BE2C (cell line): ENCODE measurements at places on chromosomes 2 and 18.
A peak's percentile ranks its signal among the peaks of the same experiment; 100 is the strongest.

DNA sequence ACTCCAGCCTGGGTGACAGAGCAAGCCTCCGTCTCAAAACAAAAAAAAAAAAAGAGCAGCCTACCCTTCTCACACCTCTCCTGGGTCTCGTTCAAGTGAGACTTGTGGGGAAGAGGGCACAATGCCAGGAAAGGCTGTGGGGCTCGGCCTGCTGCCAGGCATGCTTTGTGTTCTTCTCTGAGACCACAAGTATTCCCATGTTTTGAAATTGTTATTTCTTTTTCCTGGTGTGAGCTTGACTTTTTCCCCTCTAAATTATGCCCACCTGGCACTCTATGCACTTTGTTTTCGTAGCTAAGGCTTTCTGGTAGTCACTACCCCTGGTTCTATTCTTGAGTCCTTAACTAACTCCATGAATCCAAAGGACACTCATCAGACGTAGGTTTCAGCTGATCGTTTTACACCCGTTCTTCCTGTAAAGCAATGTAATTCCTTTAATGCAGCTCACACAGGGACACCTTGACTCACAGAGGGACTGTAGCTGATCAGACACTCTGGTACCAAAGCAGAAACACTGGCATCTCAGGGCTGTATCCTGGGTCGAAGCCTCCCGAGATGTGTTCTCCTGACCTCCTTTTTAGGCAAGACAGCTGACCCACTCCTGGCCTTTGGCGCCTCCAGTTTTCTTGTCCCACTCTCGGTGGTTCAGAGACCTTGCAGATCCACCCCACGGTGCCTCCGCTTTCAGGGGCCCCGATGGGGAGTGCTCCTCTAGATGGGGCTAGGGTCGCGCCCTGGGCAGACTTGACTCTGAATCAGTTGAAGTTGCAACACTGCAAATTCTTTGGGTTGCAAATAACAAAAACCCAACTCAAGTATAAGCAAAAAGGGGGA, 193.3 kb upstream of the AGAP1 start:
- DNase-seq: no peak

- no peak for DNase-seq
Measured at GRCh38 chr18:45954070-45954934, 12.8 kb downstream of the EPG5 start.

GRCh38 chr2:194619366-194619765, 1037.7 kb upstream of the SLC39A10 start:
- DNase-seq: no peak

GRCh38 chr2:10617241-10617640, 72.5 kb downstream of the NOL10 start:
- DNase-seq: no peak

DNA sequence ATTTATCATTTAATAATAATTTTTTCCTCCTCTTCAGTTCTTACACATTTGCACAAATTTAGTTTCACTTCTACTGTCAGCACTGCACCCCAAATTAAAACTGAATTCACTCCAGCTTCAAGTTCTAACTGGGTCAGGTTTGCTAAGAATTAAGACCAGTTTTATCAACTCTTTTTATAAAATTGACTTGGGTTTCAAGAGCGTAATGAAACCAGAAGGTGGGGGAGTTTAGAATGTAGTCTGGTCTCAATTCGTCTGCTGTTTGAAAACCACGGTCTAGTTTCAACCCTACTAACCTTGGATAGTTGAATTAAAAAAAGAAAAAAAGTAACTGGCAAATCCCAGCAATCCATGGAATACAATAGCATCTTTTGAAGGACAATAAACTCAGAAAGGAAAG, 14.3 kb upstream of the CTLA4 start:
- no peak for DNase-seq

DNA sequence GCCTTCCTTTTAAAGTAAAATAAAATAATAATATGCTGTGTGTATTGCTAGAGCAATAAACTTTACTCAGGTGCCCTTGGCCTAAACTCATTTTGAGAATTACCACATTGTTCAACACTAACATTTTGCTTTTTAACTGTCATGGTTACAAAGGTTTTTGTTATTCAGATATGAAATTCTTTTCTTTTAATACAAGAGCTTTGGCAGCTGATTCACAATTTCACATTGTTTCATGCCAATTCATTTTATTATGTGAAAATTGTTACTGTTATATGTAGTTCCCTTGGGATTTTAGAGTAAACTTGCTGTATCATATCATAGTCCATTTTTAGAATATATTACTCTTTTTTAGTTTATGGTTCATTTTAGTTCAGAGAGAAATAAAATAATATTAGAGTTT, 65.8 kb upstream of the ZNF804A start:
- DNase-seq: no peak

DNA sequence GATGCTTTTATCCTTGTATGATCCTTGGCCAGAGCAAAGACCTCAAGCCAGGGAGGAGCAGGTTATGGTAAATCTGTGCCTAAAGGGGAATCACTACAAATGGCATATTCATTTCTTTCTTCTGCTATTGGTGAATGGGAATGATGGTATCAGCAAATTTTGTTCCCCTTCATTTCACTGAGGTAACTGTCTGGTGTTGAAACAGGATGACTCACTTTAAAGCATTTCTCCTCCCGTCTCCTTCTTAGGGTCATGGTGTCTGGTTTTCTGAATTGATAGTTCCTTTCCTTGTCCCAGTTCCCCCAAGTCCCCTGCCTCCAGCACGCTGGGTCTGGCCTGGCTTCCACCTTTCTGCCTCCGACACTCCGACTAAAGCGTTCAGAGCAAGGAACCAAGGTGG, 109.2 kb downstream of the MREG start:
- DNase-seq: no peak

DNA sequence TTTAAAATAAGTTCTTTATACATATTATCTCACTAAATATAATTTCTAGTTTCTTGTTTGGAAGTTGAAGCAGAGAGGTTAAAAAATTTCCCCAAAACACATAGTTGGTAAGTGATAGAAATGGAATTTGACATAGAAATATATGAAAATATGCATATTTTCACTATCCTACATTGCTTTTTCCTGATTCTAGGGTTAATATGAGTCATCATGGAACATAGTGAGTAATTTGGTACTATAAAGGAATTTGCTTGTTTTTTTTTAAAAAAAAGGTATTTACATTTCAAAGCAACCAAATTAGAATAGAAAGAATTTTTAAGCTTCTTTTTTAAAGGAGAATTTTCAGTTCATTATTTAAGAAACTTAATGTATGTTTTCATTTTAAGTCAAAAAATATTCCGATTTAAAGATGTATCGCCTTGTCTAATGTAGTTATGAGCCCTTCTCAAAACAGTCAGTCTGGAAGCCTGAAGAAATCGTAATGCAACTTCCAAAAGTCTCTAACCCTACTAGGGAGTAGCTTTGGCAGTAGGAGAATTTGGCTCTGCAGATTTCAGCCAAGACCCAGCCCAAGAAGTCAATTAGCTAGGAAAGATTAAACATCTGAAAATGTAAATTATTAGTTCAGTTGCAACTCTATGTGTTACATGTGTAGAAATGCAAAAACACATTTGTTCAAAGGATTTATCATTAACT, 147.3 kb downstream of the RDH14 start:
- no peak for DNase-seq

DNA sequence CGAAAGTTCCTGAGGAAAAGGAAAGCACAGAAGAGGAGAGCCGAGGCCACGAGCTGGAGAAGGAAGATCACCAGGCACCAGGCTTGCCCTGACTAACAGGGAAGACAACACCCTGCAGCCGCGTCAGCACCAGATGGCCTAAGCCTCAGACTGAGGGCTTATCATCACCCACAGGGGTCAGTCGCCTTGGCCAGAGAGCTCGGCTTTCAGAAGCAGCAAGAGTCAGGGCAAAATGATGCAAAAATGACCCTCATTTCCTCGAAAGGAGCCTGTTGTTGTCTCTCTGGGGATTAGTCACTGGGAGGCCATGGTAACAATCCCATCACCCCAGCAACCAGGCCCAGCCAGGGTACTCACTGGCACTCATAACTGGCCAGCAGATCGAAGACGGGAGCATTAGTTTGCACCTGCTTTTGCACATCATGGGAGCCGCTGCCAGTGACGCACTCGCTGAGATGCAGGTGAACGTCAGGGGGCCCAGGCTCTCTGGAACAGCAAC, 42.7 kb upstream of the ZFP36L2 start:
- DNase-seq: peak; percentile 79
